ENCODE measurements at places on chromosomes 12 and 14. TPM values are rescaled to one million over a fixed set of nuclear protein-coding genes. Genes with fewer than 3 reads are reported as not detected.

Gene ASB2
- 118 TPM for total RNA-seq

Gene RFX4
- not detected for total RNA-seq

- no peak overlapping the region for H3K4me3 ChIP-seq
- no peak overlapping the region for H3K27ac ChIP-seq
- ATAC-seq: no peak
These were observed 8.5 kb downstream of the ORAI1 start for GRCh38 chr12:121634836-121635235.

DNA sequence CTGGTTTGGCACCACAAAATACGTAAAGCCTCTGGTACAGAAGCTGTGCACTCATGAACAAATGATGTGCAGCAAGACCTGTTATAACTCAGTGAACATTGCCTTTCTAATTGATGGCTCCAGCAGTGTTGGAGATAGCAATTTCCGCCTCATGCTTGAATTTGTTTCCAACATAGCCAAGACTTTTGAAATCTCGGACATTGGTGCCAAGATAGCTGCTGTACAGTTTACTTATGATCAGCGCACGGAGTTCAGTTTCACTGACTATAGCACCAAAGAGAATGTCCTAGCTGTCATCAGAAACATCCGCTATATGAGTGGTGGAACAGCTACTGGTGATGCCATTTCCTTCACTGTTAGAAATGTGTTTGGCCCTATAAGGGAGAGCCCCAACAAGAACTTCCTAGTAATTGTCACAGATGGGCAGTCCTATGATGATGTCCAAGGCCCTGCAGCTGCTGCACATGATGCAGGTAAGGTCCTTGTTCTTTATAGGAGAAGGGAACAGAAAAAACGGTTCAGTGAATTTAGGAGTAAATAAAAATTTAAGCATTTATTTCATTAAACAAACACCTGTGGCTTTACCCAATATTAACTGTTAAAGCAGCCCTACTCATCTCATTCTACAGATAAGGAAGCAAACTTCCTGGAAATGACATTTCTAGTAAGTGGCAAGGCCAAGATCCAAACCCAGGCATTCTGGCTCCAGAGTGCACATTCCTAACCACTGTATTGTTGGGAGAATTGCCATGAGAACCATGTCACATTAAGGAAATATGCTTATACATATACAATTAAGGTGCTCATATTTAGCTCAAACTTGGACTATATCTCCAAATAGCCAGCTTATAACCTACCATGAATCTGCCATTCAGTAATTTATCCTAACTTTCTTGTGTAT, 11.7 kb downstream of the COCH start:
- no peak overlapping the region for H3K4me3 ChIP-seq
- no peaks in the 10 kb centered on the region for H3K27me3 ChIP-seq
- H3K4me1 ChIP-seq: no peaks in the 10 kb centered on the region
- H3K36me3 ChIP-seq: no peaks in the 10 kb centered on the region
- H3K27ac ChIP-seq: no peak overlapping the region

DNA sequence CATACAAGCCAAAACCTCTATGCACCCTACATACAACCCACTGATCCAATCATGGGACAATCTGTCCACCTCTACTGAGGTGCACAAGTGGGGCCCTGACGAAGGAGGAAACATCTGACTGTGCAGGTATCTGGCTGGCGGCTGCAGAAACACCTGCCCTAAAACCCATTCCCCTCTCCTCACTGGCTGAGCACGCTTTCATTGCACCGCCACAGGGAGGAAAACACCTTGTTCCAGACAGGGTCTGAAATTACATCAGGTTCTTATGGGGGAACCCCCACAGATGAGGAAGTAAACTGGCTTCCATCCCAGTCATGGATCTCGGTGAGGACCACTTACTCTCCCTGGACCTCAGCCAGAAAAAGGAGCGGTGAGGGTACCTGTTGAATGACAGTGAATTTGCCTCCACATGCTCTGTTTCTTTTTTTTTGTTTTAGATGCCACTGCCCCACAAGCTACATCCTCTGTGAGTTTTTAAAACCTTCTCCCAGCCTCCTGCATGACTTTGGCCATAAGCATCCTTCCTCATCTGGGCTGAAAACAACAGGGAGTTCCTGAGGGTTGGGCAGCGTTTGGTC, 23.8 kb upstream of the DGLUCY start:
- no peaks in the 10 kb centered on the region for H3K36me3 ChIP-seq
- H3K27ac ChIP-seq: no peak overlapping the region
- H3K27me3 ChIP-seq: no peaks in the 10 kb centered on the region
